Neural crest cell (in vitro differentiated cells): ENCODE measurements at places on chromosomes 11 and 22. TPM values are rescaled to one million over a fixed set of nuclear protein-coding genes. Genes with fewer than 3 reads are reported as not detected.

Gene UVRAG
- total RNA-seq: 24.1 and 29.0 TPM in 2 replicates

Gene ISX
- total RNA-seq: not detected in 2 replicates

- DNase-seq: no peak
Observed at GRCh38 chr11:9571071-9571762, 2.3 kb upstream of the WEE1 start.

- DNase-seq: no peak
Observed at GRCh38 chr11:124769806-124770774, 8.0 kb upstream of the ESAM start.

DNA sequence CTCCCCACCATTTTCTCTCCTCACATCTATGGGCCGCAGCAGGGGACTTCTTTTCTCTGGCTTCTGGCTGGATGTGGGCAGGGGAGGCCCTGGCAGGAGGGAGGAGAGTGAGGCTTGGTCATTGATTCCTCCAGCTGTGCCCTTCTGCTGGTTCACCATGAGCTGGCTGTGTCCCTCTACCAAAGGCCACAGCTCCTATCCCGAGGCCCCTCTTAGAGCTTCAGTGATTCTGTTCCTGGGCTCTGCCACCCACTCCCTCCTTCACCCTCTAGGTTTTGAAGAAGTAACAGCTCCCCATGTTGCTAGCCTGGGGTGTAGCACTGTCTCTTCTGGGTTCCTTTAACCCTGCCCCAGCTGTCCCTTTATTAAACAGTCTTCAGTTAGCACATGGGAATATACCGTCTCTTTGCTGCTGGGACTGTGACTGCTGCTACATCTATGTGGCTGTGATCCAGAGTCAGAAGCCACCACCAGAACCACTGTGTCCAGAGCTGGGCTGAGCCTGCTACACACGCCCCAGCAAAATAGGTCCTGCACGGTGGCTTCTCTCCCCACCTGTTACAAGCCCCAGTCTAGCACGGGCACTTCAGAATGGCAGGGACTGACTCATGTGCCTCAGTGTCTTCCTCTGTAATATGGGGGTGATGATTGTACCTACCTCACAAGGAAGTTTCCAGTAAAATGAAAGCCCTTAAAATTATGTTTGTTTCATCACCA lies 578 bp upstream of the PARVG start:
- DNase-seq: no peak
